ENCODE measurements at places on chromosomes 5 and 9. TPM values are rescaled to one million over a fixed set of nuclear protein-coding genes. Genes with fewer than 3 reads are reported as not detected.

DNA sequence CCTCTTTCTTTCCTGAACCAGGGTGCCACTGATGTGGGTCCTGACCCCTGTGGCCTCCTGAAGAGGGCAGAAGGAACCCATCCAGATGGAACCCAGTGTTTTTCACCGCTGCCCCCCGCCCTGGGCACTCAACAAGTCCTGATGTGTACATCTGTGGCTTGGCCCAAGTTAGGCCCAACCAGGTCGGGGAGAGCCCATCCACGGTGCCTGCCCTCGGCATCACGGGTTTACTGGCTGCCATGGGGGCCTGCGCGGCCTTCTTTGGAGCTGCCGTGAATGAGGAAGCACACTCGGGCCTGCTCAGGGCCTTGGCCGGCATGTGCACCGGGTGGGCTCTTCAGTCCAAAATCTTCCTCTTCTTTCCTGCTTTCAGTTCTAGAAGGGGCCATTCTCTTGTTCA is 5.8 kb downstream of the ECSCR start:
- no peak for DNase-seq

- DNase-seq, result no peak
Observed at GRCh38 chr5:72455476-72455875, 51.7 kb downstream of the ZNF366 start.

DNA sequence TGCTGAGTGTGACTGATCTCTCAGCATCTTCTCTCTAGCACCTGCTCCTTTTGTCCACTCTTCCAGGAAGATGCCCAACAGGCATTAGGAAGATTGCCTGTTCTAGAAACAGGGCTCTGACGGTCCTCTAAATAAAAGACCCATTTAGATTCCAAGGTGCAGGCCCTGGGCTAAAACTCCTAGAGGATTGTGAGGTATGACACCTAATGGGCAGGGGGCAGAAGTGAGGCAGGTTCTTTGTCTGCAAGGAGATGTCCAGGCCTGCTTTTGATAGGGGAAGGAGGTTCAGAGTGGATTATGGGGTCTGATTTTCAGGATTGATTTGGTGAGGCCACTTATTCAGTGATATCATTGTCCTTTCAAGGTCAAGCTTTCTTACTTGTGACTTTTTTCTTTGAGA is 140.8 kb upstream of the TRPC7 start:
- no peak for DNase-seq

GRCh38 chr5:104146652-104147051 is 584.1 kb upstream of the NUDT12 start:
- no peak for DNase-seq

GRCh38 chr9:130663258-130663976 is 977 bp upstream of the PRDM12 start:
- no peak for DNase-seq

- no peak for DNase-seq
Observed at GRCh38 chr9:109872901-109873300, 92.9 kb downstream of the PALM2AKAP2 start.

- no peak for DNase-seq
Observed at GRCh38 chr5:168307022-168307421, 15.6 kb downstream of the WWC1 start.

GRCh38 chr5:73507062-73507461 is 8.8 kb downstream of the BTF3 start:
- DNase-seq, result no peak

DNA sequence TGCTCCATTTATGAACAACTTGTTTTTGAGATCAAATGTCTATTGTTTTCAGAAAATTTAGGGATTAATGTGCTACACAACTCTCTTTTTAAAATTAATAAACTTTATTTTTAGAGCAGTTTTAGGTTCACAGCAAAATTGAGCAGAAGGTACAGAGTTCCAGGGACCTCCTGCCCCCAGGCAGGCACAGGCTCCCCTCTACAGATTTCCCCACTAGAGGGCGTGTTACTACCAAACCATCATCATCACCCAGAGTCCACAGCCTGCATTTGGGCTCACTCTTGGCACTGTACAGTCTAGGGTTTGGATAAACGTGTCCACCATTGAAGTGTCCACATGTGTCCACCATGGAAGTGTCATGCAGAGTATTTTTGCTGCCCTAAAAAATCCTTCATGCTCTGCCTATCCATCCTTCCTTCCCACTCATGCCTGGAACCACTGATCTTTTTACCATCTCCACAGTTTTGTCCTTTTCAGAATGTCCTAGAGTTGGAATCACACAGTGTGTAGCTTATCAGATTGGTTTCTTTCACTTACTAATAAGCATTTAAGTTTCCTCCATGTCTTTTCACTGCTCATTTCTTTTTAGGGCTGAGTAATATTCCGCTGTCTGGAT is 61.7 kb downstream of the MRPL36 start:
- no peak for DNase-seq

DNA sequence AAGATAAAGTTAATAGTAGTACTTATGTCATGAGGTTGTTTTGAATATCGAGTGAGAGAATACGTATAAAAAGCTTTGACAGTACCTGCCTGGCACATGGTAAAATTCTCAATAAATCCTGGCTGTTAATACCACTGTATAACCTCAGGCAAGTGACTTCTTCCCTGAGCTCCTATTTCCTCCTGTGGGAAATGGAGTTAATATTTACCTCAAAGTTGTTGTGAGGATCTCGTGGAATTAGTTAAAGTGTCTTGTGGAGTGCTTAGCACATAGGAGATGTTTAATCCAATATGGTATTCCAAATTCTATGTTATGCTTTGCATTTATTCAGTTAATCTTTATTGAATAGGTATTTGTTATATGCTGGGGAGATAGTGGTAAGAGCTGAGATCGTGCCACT is 18.5 kb downstream of the FOCAD start:
- DNase-seq, result no peak

- DNase-seq, result no peak
Observed at GRCh38 chr9:130713286-130713960, 19.8 kb downstream of the EXOSC2 start.

- DNase-seq, result no peak
Observed at GRCh38 chr9:79501546-79501945, 70.2 kb upstream of the TLE4 start.

GRCh38 chr9:88932766-88933165 is 58.5 kb upstream of the S1PR3 start:
- no peak for DNase-seq

- no peak for DNase-seq
Observed at GRCh38 chr5:143606043-143606752, 202.7 kb upstream of the NR3C1 start.

GRCh38 chr9:31669311-31669710 is 715.1 kb upstream of the ACO1 start:
- DNase-seq, result no peak

- no peak for DNase-seq
Observed at GRCh38 chr9:121294866-121295661, 27.1 kb downstream of the GSN start.

- DNase-seq, result no peak
Observed at GRCh38 chr9:70222354-70222753, 36.4 kb upstream of the SMC5 start.

DNA sequence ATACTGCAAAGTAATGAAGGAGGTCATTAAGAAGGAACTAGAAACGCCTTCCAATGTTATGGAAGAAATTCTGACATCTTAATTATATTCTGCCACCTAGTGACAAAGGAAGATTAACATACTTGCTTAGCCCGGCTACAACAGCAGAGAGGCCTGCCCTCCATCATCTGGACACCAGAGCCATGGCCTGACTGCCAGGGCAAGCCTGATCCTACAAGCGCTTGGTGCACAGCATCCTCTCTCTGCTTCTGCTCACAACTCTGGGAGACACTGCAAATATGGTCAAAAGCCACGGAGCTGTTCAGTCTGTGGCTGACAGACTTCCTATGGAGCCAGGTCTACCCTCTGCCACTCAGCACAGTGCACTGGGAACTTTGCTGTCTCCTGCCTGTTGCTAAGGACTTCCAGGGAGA is 87.3 kb upstream of the SLC44A1 start:
- DNase-seq, result no peak

GRCh38 chr5:144367991-144368390 is 197.3 kb downstream of the KCTD16 start:
- DNase-seq, result no peak

DNA sequence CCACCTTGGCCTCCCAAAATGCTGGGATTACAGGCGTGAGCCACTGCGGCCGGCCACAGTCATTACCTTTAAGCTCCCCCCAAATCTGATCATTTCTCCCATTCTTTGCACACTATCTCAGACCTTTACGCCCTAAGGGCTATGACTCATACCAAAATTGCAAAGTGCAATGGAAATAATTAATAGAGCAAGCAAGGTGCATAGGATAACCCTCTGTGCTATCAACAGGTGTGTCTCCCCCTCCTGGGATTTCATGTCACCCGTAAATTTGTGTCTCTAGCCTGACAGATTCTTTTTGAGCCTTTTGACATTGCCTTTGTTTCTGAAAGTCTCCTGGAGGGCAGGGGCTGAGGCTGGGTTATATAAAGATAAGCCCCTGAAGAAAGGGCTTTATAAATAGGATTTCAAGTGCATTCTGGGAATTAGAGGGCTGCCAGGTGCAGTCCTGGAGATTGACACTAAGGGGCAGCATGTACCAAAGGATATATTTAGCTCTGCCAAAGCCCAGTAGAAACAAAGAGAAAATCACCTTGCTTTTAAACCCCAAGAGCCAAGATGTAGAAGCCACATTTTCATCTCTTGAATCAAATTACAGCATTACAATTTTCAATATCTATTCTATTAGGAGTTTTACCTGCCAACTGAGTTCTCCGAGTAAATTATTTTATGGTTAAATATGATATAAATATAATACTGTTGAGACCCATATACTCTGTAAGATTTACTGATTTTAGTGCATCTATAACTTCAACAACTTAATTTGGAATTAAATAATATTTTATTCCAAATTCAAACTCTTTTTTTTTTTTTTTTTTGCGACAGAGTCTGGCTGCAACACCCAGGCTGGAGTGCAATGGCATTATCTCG is 18.2 kb downstream of the S100Z start:
- no peak for DNase-seq

GRCh38 chr5:156834916-156835315 is 15.2 kb upstream of the PPP1R2B start:
- DNase-seq, result no peak

GRCh38 chr9:106467865-106468164 is 395.2 kb upstream of the ZNF462 start:
- DNase-seq, result no peak

- no peak for DNase-seq
Observed at GRCh38 chr9:75265525-75265972, 177.2 kb downstream of the OSTF1 start.

QRFP gene
- total RNA-seq, result not detected

MAMDC2 gene
- 29.0 TPM for total RNA-seq

TEX48 gene
- total RNA-seq, result not detected

EQTN gene
- total RNA-seq, result not detected

RFX3 gene
- 15.6 TPM for total RNA-seq

SLC36A2 gene
- not detected for total RNA-seq

TRIM7 gene
- total RNA-seq, result 14.7 TPM

SHC3 gene
- total RNA-seq, result 1.8 TPM
